Adrenal gland (tissue), 19 donors: ENCODE measurements at places on chromosomes 2 and 18. TPM values are rescaled to one million over a fixed set of nuclear protein-coding genes. Genes with fewer than 3 reads are reported as not detected.

DNA sequence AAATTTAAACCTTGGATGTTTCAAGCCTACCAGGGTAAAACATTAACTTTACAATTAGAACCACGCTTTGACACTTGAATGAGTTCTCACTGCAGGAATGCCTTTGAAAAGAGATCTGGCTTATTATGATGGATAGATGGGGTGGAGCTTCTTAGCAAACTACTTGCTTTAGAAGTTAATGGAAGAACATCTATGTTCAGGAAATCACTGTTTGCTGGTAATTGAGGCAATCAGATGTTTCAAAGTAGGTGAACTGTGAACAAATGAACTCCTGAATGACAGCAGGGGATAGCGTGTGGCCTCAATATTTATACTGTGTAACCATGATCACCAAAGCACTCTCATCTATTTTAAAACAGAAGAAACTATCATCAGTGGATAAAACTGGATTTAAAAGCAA, 383.6 kb downstream of the PIK3C3 start:
- no peak for DNase-seq

- no peak for DNase-seq
These were observed 19.0 kb downstream of the BOK start for GRCh38 chr2:241577413-241578122.

- DNase-seq = peak; percentile 86
These were observed 567 bp downstream of the PCYOX1 start for GRCh38 chr2:70258532-70258875.

DNA sequence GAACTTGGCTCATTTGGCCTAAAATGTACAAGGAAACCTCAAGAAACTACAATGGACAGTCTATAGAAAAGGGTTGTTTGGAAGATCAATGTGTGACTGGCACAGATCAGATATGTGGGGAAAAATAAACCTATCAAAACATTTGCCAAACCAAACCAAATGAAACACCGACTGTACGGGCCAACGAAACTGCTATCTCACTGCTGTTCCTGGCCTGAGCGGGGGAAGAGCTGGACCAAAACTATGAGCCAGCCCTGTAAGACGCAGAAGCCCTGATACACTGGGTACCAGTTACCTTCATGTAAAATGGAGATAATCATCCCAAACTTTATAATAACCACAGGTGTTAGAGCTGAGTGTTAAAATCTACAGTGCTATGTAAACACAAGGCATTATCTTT, 11.7 kb downstream of the CDC42EP3 start:
- DNase-seq = no peak

DNA sequence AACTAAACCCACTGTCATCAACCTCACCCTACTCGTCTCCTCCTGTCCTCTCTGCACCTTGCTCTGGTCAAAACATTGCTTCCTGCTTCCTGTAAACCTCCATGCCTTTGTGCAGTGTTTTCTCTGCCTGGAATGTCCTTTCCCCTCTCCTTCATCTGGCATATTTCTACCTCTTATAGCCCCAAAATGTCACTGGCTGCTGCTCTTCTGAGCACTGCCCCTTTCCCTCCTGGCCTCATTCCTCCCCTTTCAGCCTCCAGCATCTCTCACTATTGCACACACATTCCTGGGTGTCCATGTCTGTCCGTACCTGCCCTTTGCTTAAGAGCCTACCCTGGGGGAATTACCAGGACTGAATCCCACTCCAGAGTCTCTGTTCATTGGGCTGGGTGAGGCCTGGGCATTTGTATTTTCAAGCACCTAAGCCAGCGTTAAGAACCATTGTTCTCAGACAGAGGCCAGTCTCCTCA, 84.9 kb downstream of the MOGAT1 start:
- DNase-seq = no peak

DNA sequence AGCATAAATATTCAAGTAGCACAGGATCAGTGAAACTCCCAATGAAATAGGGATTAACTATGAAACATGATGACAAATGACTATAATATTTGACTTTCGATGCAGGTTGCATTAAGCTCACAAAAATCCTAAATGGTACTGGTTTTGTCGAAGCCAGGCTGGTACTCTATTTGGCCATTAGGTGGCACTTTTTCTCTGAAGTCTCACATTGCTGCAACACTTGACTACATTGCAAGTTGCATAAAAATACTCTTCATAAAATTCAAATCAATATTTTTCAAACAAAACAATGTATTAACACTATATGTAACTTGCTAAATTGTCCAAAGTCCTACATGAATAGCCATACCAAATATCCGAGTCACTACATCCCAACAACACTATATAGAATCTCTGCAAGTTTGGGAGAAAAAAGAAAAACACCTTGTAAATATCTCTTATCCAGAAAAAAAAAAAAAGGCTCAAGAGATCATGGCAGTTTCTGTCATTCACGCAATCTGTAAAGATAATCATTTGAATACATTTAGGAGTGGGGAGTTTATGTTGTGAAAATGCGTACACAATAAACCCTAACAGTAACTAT, 9.5 kb downstream of the RTTN start:
- DNase-seq = peak; percentile 31

DNA sequence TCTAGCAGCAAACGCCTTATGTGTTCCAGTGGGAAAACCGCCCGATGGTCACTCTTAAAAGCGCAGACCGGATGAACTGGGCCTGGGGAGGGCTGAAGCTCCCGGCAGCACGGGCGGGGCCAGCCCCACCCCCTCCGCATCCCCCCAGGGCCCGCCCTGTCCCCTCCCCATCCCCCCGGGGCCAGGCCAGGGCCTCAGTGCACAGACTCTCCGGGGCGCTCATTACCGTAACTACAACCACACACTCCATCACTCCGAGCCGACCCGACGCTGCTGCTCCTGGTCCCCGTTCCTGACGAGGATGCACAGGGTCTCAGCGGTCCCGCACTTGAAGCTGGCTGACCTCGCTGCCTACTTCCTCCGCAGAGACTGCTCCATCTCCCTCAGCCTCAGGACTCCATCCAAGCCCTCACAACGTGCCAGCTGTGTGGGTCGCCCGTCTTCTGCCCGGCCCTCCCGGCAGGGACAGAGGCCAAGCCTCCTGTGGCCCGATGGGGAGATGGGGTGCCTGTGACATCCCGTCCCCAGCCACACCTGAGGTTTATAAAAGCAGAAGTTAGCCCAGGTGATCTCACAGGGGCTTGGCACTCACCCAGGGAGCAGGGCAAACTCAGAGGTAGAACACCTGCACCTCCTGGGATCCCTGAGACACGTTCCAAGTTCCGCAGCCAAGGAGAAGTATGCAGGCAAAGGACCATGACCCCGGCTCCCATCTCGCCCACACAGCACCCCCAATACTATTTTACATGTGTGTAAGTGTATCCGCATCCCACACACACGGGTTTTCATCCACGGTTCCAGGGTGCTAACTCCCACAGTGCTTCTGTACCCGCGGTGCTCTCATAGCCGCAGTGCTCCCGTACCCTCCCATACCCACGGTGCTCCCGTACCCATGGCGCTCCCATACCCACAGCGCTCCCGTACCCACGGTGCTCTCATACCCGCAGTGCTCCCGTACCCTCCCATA, 36.0 kb downstream of the SLC66A2 start:
- no peak for DNase-seq

DNA sequence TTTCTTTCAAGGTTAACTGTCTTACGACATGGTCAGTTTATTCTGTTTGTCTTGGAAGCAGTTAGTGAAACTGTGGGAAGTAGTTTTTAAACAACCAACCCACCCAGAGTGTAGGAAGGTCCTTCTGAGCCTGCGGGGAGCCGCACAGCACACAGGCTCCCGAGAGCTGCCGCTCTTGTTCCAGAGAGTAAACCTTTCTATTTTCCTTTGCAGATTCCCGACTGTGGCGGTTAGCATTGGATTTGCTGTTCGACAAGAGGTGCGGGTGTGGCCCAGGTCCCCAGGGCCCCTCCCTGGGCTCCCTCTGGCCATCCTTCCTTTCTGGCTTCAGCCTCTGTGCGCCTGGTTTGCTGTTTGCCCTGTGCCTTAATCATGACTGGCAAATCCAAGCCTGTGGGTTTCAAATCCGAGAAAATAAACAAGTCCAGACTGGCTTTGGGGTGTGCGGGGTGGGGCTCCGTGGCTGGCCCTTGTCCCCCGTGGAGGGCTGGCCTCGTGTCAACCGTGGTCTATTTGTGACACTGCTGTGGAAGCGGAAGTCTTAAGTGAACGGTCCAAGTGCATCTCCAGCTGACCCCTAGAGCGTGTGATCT, 30.7 kb downstream of the IMPA2 start:
- DNase-seq = no peak

- peak; percentile 76 for DNase-seq
These were observed 74.7 kb upstream of the ETAA1 start for GRCh38 chr2:67322353-67323001.

DNA sequence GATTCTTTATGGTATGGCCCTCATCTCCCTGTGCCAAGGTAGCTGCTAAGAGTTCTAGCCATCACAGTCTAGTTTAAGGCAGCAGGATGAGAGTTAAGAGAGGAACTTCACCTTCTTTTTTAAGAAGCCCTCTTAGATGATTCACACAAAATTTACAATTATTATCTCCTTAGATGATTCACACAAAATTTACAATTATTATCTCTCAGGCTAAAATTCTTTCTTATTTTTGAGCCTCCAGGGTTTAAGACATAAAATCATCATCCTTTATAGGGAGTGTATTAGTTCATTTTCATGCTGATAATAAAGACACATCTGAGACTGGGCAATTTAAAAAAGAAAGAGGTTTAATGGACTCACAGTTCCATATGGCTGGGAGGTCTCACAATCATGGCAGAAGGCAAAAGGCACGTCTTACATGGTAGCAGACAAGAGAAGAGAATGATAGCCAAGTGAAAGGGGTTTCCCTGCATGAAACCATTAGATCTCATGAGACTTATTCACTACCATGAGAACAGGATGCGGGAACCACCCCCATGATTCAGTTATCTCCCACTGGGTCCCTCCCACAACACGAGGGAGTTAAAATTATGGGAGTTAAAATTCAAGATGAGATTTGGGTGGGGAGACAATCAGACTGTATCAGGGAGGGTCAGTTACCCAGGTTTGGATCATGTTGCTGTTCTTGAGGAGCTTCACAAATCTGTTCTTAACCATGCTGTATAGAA, 133.0 kb upstream of the MYO3B start:
- no peak for DNase-seq

DNA sequence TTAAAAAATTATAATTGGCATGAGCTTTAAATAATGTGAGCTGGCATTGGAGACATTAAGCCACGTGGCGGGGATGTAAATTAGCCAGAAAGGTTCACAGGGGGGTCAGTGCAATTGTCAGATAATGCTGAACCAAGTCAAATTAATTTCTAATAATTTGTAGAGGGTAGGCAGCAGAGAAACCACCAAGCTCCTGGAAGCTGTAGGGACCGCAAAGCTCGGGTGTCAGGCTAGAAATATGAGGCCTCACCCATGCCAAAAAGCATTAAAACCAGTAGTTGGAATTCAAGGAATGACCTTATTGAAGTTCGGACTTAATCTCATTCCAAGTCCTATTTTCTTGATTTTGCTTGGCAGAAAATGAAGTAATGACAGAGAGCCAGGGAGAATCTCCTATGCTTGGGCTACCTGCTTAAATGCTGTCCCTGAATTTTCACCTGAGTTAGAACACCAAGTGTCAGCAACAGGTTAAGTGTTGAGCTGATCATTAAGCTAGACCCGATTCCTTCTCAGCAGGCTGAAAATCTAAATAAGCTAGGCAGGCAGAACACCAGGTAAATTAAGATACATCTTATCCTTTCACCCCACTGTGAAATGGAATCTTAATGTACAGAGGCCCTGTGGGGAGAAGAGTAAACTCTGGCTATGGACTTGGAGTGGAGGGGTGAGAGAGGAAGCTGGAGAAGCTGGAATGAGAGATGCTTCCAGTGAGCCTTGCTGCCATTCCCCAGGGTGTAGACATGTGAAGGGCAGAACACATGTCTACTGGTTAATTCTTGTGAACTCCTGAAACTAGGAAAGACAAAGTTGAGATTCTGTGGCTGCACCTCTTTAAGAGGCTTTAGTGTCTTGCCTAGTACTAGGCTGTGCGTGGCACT, 520.0 kb downstream of the SLC4A3 start:
- DNase-seq = no peak

DNA sequence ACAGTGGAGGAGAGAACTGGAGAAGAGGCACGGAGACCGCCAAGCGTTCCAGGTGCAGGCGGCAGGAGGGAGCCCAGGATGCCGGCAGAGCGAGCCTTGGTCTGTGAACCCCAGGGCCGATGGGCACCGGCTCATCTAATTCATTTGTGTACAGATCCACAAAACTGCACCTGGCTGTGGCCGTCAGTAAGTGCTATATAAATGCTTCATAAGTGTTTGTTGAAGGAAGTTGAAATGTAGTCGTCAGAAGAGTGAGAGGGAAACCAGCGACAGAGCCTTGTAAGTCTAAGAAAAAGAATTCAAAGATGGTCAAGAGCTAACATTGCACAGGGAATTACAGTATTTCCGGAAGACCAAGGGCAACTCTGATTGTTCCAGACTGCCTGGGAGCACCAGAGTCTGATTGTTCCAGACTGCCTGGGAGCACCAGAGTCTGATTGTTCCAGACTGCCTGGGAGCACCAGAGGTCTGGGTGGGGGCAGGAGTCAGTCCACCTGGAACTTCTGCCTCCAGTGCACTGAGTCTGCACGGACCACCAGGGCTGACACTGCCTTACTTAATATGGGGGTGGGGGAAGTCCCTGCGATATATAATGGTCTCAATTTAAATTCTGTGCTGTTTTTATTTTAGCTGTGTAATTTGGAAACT, 112.3 kb downstream of the BCL2 start:
- DNase-seq = no peak

- no peak for DNase-seq
These were observed 24.9 kb downstream of the TRAPPC12 start for GRCh38 chr2:3404349-3404894.

DNA sequence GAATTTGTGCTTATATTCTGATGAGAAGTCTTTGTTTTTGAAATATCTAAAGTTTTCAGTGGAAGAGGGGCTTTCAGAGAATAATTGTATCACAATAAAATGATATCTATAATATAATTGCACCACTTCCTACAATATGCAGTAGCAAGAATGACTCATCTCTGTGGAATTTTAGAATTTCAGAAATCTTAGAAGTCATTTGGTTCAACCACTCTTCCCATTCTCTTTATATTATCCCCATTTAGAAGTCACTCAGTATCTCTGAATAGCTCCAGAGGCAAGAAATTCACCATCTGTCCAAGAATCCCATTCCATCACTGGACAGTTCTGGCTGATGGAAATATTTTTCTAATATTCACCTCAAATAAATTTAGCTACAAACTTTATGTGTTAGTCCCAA, 59.3 kb upstream of the CCDC68 start:
- DNase-seq = no peak

GRCh38 chr2:170885130-170885791, 43.8 kb upstream of the GORASP2 start:
- no peak for DNase-seq

GRCh38 chr2:35080231-35080910, 1275.2 kb upstream of the CRIM1 start:
- DNase-seq = no peak

DNA sequence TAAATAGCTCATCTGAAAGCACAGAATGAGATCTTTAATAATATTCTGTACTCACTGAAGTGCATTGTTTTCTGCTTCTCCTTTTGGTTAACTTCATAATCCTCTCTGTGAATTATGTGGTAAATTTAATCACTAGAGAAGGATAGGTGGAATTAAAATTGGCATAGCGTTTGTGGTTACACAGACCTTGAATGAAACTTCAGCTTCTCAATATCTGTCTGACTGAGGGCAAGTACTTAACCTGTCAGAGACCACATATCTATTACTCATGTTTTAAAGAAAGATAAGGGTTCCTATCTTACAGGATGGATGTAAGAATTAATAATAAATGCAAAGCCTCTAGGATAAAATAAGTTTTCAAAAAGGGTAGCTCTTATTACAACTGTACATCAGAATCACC, 861.8 kb downstream of the TRIB2 start:
- DNase-seq = no peak

GRCh38 chr18:44880170-44880569, 199.5 kb downstream of the SETBP1 start:
- no peak for DNase-seq

ZNF397 gene
- total RNA-seq = 15.7 TPM

NMUR1 gene
- 0.39 TPM for total RNA-seq
